Cardiac septum (tissue), 1 donor: ENCODE measurements at places on chromosomes 6 and 20.

DNA sequence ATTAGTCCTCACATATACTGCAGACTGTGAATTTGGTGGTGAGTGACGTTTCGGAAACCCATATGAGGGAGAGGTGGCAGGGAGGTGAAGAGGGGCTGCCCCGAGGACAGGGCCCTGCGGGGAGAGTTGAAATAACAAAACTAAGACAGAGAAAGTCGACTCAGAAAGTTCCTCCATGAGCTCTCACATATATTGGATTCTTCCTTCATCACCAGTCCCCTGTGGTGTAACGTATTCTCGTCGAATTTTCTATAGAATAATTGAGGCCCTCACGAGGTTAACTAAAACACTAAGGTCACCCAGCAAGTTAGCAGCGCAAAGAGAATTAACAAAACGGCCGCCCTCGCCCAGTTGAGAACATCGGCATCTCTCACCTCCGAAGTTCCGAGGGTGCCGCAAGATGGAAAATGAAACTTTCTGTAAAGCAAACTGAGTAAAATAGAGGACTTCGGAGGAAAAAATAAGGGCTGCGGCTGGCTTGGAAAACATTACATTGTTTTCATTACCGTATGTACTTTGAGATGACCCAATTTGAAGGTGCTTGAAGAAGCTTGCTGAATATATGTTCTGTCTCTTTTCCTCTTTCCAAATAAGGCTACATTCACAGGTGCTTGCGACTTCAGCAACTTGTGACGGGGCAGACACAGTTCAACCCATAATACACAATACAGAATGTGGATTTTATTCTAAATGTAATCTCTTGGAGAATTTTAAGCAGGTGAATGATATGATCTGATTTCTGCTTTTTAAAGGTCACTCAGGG lies 490.9 kb upstream of the JARID2 start:
- no peak for DNase-seq

GRCh38 chr20:62648318-62648995 lies 6.2 kb downstream of the SLCO4A1 start:
- no peak for DNase-seq

DNA sequence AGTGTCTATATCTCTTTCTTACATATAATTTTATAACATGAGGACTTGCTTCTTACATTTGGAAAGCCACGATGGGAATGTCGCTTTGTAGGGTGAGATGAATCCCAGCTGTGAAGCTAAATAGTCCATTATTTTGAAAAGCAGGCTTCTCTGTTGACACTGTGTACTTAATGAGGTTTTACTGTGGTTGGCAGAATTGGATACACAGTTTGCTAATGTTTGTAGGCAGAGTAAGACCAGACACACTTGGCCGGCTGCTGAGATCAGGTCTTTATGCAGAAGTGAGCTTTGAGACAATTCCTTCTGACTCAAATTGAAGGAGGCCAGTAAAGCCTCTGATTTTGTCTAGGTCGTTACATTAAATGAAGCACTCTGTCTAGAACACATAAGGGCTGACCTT lies 93.0 kb downstream of the NDUFAF5 start:
- no peak for DNase-seq

GRCh38 chr20:1310071-1310470 lies 18.9 kb downstream of the SDCBP2 start:
- no peak for DNase-seq

- DNase-seq: peak; percentile 93
These were observed 1.1 kb downstream of the ACTL10 start for GRCh38 chr20:33667676-33668465.

GRCh38 chr6:25954756-25955155 lies 7.8 kb upstream of the TRIM38 start:
- DNase-seq: no peak

DNA sequence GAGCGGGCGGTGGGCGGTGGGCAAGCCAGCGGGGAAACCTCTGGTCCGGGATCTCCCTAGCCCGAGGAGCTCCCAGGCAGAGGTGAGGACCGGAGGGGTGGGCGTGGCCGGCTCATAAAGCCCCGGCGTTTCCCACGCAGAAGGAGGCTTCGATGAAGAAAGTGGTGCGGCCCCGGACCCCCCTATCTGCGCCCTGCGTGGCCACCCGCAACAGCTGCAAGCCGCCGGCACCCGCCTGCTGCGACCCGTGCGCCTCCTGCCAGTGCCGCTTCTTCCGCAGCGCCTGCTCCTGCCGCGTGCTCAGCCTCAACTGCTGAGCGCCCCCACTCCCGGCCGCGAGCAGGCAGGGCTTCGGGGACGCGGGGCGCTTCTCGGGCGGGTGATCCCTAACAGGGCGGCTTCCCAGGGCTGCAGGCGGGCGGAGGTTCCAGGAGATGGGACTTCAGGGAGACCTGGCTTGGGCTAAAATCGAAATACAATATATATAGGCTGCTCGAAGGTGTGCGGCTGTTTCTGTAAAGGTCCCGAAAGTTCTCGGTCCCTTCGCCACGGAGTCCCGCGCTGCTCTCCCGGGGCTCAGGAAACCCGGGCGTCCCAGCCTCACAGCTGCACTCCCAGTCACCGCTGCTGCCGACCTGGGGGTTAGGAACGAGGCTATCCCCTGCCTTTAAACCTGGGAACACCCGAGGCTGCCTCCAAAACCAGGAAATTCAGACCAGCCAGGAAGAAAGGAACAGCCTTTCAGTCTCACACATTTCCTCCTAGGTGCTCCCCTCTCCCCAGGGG lies 27.8 kb downstream of the ASIP start:
- DNase-seq: peak; percentile 78

- DNase-seq: no peak
These were observed 1065.8 kb upstream of the EYS start for GRCh38 chr6:66772800-66773199.

DNA sequence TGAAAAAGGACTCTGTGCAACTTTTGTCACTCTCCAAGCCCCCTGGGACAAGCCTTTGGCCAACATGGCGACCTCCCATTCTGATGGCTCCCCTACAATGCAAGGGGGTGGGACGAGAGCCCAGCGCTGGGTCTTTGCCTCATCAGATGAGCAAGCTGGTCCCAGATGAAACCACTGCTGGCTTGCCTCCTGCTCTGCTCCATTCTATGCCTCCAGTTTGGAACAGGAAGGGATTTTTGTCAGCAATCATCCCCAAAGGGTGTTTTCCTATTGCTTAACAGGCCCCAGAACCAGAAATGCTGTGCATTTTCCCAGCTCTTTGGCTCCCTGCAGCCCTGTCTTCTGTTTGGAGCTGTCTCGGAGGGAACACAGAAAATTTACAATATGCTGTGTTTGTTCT lies 412.7 kb downstream of the MAFB start:
- DNase-seq: no peak

DNA sequence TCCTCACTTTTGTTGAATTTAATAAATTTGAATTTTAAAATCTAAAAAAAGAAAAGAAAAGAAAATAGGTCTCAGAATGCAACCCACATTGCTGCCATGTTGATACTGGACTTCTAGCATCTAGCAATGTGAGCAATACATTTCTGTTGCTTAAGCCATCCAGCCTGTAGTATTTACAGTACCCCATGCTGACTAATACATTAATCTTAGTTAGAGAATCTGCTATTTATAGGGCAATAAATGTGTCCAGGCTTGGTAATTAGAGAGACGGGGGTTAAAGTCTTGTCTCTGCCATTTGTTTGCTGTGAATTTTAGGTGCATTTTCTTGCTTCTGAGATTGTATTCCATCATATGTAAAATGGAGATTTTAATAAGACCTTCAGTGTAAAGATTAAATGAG lies 471.3 kb downstream of the DHX35 start:
- DNase-seq: no peak

GRCh38 chr6:97440590-97441176 lies 157.7 kb upstream of the MMS22L start:
- no peak for DNase-seq

- peak; percentile 81 for DNase-seq
These were observed 25.5 kb downstream of the ENTPD6 start for GRCh38 chr20:25220810-25221591.

GRCh38 chr6:24721461-24722215 lies 2.7 kb upstream of the C6orf62 start:
- DNase-seq: no peak

- DNase-seq: no peak
These were observed 195.7 kb downstream of the TASP1 start for GRCh38 chr20:13442986-13443385.

GRCh38 chr6:35495258-35496035 lies 1.4 kb downstream of the TEAD3 start:
- DNase-seq: no peak

DNA sequence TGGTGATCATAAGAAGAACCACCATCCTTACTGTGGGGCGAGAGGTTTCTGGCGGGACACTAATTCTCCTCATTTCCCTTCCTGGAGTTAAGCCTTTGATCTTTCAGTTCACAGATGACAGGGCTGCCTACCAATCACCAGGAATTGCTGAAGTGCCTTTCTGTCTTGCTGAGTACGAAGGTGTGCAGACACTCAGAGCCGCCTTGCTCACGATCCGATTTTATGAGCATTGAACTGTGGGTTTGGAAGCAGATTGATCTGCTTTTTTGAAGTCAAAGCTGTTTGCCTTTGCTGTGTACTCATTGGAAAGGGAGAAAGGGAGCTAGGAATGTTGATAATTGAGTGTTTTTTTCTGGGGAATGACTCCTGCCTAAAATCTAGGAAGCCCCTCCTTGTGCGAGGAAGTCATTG lies 129.1 kb upstream of the SALL4 start:
- no peak for DNase-seq

GRCh38 chr6:11766043-11766442 lies 12.6 kb downstream of the ADTRP start:
- no peak for DNase-seq

- DNase-seq: no peak
These were observed 13.0 kb upstream of the BAG2 start for GRCh38 chr6:57159127-57159526.

- DNase-seq: no peak
These were observed 4.5 kb downstream of the RIPOR2 start for GRCh38 chr6:24931296-24931695.

DNA sequence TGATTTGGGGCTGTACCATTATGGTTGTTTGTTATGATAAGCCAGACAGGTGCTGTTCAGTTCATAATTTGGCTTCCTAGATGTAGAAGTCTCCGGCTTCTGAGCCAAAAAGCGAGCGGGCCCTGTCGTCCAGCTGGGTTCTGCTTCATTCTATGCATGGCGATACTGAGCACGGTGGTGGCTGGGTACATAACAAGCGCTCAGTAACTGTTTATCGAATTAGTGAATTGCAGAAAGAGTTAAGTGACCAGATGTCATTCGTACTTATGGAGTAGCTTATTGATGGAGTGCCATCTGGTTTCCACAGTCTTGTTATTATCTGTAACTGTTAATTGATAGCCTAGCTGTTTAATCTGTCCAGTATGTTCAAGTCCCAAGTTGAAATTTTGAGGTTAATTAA lies 85.0 kb downstream of the DTD1 start:
- DNase-seq: no peak

GRCh38 chr6:66396549-66396948 lies 689.5 kb upstream of the EYS start:
- no peak for DNase-seq

GRCh38 chr20:46959081-46959692 lies 64.5 kb downstream of the EYA2 start:
- DNase-seq: no peak

- no peak for DNase-seq
These were observed 228.0 kb upstream of the TAB2 start for GRCh38 chr6:149089510-149089909.

- no peak for DNase-seq
These were observed 1.7 kb upstream of the C20orf203 start for GRCh38 chr20:32675223-32675975.

DNA sequence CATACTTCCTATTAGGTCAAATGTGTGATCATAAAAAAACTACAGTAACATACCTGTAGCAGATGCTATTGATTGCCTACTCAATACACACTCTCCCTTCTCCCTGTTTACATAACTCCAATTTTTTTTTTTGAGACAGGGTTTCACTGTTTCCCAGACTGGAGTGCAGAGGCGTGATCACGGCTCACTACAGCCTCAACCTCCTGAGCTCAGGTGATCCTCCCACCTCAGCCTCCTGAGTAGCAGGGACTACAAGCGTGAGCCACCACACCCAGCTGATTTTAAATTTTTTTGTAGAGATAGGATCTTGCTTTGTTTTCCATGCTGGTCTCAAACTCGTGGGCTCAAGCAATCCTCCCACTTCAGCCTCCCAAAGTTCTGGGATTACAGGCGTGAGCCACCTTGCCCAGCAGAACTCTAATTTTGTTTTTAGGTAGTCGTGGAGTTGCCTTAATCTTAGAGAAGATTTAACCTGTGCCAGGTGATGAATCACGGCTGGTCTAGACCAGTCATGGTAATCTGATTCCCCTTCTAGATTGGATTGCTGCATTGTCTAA lies 14.0 kb upstream of the KIF3B start:
- peak; percentile 27 for DNase-seq

DNA sequence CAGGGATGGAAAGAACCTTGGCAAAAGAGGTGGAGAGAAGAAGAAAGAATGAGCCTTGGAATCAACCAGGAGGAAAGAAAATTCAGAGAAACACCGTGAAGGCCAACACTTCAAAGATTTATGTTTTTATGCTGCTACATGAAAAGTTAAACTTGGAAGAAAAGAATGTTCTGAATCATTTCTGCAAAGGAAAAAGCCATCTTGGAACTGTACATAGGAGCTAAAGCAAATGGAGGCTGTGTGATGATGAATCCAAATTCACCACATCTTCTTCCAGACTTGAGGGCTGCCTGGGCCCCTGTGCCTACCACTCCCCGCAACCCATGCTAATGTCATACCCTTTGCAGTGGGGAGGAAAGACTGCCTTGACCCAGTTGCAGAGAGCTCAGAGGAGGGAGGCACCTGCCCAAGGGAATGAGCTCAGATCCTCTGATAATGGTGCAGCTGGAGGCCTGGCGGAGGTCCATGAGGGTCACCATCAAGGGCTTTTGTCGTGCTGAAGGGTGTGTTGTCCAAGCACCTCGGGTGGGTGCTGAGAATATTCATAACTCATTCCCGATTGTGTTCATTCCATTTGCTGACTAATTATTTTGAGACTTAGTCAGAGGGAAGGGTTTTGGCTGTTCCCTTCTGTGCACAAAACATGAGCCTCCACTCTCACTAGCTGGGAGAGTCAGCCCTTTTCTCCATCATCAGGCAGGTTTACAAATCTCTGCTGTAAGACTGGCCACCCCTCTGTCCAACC lies 245.8 kb upstream of the JAG1 start:
- DNase-seq: no peak

GRCh38 chr6:38302081-38302480 lies 337.6 kb downstream of the BTBD9 start:
- no peak for DNase-seq

GRCh38 chr6:37381579-37381978 lies 27.8 kb downstream of the RNF8 start:
- DNase-seq: no peak

- no peak for DNase-seq
These were observed at the start of gene SPTLC3 for GRCh38 chr20:13008761-13009681. TSS of gene SPTLC3 (plus strand) at chr20:13008972. CDS start at chr20:13009268, 296 bp downstream.

GRCh38 chr6:121855521-121855920 lies 420.1 kb downstream of the GJA1 start:
- no peak for DNase-seq

GRCh38 chr6:31908791-31909190 lies 6.9 kb upstream of the ZBTB12 start:
- no peak for DNase-seq
